ENCODE measurements at places on chromosomes 1 and 21.
A peak's percentile ranks its signal among the peaks of the same experiment; 100 is the strongest.

DNA sequence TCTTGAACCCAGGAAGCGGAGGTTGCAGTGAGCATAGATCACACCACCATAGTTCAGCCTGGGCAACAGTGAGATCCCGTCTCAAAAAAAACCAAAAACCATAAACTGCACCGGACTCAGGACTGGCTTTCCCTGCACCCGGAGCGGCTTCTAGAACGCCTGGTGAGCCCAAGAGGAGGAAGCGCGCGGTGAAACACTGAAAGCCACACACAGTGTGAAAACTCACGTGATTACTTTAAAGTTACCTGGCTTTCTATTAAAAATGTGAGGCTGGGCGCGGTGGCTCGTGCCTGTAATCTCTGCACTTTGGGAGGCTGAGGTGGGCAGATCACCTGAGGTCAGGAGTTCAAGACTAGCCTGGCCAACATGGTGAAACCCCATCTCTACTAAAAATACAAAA, 7.0 kb upstream of the TRAPPC10 start:
- no peak for DNase-seq

DNA sequence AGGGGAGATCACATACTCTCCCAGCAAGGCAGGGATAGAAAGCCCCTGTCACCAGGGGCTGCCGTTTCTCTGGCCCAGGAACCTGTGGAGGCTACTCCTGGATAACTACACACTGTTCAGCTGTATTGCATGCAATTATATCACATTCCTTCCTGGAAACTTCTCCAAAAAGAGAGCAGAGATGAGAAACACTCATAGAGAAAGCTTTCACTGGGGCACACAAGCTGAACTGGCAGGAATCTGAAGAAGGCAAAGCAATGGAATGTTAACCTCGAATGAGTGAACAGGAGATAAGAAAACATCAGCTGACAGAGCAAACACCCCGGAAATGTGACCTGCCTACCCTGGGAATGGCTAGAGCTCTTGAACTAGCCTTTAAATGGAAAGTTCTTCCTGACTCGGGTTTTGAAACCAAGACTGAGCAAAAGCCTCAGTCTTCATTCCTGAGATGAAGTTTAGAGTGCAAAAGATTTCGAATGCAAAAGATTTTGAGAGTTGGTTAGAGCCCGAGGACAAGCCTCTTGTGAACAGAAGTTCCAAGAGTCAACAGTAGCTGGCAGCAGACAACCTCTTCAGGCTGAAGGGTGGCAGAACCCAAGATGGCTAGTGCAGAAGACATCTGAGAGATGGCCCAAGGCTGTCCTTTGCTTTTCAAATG, 32.3 kb downstream of the CCN1 start:
- peak; percentile 95 for DNase-seq

DNA sequence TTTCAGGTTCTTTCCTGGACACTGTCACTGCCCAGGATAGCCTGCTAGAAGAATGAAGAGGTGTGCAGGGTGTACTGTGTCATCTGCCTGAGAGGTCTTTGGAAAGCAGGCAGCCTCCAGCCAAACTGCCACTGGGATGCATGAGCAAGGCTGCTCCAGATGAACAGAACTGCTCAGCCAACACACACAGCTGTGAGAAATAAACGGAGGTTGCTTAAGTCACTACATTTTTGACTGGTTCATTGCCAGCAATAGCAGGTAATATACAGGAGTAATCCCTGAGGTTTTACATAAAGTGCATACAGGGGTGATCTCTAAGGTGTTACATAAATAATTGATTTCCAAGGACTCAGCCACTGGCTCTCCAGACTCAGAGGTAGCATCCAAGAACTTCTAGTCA, 516.9 kb downstream of the BRINP3 start:
- DNase-seq: no peak

DNA sequence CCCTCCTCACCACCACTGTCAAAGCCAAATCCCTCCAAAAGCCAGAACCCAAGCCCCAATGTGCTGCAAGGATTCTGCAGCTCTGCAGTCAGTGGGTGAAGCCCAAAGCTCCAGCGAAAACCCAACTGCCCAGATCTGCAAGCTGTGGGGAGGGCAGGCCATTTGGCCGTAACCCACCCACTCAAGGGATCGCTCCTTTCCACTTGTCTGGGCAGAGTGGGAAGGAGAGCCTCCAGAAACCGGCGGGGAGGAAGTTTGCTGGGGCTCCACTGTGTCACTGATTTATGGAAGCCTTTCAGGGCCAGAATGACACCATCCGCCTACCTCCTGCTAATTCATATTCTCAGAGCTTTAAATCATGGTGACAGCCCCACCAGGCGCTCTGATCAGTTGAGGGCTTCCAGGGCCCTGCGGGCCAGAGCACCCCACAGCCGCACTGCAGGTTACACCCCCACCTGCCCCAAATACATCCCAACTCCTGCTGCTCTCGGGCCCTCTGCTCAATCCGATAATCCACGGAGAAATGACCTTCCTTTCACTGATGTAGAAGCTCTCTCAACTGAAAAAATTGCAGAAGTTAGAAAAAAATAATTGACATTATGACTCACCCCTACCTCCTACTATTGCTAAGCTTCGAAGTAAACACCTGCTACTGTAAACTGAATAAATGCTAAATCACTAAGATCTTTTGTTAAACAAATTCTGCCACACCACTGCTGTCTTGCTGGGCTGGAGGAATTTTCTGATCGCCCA, 40.6 kb upstream of the RAB4A start:
- DNase-seq: no peak

DNA sequence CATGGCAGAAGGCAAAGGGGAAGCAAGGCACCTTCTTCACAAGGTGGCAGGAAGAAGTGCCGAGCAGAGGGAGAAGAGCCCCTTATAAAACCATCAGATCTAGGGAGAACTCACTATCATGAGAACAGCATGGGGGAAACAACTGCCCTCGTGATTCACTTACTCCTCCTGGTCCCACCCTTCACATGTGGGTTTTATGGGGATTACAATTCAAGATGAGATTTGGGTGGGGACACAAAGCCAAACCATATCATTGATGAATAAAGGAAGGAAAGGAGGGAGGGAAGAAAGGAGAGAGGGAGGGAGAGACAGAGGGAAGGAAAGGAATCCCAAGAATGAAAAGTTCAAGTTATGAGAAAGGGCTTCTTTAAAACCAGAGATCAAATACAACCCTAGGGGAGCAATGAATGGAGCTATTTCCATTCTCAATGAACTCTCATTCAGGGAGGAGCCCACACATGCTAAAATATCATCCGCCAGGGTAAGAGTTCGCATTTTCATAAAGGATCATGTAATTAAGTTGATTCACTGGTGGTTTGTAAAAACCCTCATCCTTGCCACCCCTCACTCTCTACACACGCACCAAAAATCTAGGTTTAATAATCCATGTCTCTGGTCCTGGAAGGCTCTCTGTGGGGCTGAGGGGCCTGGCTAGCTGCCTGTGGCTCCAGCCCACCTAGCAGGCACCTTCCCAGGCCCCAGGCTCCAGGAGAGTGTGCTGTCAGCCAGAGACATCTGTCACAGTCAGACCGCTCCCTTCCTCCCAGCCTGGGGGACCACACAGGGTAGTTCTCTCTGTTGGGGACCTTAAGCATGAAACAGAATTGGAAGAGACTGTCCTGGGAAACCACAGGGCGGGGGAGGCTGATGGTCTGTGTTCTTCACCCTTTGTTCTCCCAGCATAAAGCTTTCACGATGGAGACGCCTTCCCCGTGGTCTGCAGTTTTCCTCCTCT, 94.0 kb downstream of the CCDC185 start:
- no peak for DNase-seq

GRCh38 chr1:51276286-51276685, 40.2 kb downstream of the RNF11 start:
- no peak for DNase-seq

- no peak for DNase-seq
Measured at GRCh38 chr1:12165342-12165741, 1.4 kb upstream of the TNFRSF1B start.

DNA sequence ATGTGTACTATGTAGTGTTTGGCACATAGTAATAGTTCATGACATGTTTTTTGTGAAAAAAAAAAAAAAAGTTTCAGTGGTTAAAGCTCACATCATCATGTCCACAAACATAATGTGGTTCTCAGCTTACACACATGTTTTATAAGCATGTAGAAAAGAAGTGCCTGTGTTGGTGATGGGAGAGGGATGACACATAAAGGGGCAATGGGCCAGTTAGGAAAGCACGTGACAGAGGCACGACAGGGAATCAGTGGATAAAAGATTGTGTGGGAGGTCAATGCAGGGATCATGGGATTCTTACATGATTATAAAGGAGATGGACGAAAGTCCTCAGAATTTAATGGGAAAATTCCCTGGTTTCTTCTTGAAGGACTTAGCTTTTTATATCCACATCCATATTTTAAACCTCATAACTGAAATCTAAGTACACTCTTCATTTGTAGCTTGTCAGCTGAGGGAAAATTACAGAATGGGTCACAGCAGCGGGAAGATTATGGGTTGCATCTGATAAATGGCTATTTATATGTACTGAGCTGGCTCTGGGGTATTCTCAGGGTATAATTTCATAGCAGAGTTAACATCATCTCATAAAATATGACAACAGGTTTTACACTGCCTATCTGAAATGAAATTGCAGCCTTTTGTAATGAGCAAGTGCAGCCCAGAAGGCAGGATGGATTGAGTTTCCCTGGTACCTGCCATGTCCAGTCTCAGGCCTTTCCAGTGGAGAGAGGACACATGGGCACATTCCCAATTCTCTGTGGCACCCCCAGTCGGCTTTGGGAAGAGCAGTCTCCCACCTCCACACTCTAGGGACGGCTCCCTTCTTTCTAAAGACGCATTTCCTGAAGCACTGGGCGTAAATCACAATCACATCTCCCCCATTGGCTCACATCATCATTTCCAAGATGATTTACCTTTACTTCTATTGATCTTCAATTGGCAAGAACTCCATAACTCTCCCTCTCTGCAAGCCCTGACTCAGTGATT, 42.3 kb upstream of the NHLH2 start:
- no peak for DNase-seq

DNA sequence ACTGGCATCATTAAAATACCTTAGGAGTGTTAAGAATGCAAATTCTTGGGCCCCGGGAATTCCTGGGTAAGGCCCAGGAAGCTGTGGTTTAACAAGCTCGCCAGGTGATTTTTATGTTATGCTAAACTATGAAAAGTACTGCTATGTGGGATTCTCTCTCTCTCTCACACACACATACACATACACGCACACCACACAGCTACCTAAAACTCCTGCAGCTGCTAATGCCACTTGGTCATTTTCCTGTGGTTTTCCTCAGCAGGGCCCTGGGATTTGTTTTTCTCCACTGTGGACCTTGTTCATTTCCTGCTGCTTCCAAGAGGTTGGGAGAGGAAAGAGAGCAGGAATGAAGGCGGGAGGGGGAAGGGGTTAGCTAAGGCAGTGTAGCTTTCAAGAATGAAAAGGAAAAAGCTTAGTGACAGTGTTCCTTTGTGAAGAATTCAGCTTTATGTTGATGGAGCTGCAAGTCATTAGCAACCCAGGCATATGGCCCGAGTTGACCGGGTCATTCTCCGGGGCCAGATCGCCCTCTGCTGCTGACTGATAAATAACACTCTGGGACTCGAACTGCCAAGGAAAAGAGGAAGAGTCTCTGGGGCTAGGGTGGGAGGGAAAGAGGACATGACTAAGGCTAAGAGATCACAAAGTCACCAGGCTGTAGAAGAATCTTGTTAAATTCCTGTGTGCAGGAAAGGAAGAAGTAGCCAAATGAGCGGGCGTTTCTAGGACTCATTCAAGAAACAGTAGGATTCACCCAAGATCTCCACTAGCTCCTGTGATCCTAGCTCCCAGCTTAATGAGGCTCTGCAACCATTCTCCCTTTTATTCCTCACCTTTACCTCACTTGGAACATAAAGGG, 30.5 kb upstream of the LRIG2 start:
- DNase-seq: peak; percentile 85

GRCh38 chr1:11301601-11302000, 28.6 kb downstream of the UBIAD1 start:
- no peak for DNase-seq

DNA sequence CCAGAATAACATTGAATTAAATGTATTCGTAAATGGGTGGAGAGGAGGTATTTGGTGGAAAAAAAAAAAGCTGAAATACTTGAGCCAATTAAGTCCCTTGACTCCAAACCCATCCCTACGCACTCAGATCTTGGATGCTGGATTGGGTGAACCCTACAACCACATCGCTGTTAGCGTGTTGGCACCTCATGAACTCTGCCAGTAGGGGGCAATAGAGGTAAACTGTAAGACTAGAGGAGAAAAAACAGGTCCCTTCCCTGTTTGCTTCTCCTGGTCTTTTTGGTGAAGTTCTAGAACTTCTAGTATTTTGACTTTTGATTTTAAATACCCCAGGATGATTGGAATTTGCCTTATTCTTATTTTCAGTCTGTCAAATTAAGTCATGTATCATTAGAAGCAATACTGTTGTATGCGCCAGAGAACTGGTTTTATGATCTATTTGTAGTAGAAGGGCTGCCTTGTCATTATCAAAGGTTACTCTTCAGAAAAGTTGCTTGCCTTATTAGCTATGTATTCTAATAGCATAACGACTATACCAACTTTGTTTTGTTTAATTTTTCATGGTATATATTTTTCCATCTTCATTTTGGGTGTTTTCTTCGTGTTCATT, 1.9 kb upstream of the OR13G1 start:
- no peak for DNase-seq

- no peak for DNase-seq
Measured at GRCh38 chr1:178684111-178684510, 40.9 kb upstream of the RALGPS2 start.

DNA sequence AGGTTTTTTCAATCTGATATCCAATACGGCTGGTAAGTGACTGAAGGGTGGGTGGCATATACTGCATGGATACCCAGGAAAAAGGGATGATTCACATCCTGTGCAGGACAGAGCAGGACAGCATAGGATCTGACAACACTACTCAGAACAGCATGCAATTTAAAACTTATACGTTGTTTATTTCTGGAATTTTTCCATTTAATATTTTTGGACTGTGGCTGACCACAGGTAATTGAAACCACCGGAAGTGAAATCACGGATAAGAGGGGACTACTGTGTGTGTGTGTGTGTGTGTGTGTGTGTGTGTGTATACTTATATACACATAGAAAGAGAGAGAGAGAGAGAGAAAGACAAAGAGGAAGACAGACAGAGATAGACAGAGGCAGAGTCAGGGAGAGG, 23.0 kb downstream of the ERICH3 start:
- DNase-seq: peak; percentile 26

DNA sequence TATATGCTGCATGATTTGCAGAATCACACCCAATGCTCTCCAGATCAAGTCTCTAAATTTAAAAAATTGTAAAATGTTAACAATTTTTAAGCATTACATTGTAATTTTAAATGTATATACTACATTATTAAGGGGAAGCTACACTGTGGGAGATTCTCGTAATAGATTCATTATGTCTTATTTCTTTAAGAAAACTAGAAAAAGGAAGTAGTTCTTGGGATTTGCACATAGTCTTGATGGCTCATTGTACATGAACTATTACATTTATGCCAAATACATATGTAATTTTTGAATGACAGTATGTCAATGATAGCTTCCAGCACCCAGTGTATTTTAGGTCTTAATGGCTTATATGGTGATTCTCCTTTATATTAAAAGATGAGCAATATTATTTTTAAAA, 250.3 kb downstream of the PTPRC start:
- DNase-seq: no peak

- DNase-seq: peak; percentile 45
Measured at GRCh38 chr1:192878249-192878648, 69.4 kb downstream of the RGS2 start.
